Left lung (tissue), 14 donors: ENCODE measurements at places on chromosomes 3 and 15. TPM values are rescaled to one million over a fixed set of nuclear protein-coding genes. Genes with fewer than 3 reads are reported as not detected.

- DNase-seq = no peak
Observed at GRCh38 chr15:100923902-100924301, 4.7 kb downstream of the LRRK1 start.

DNA sequence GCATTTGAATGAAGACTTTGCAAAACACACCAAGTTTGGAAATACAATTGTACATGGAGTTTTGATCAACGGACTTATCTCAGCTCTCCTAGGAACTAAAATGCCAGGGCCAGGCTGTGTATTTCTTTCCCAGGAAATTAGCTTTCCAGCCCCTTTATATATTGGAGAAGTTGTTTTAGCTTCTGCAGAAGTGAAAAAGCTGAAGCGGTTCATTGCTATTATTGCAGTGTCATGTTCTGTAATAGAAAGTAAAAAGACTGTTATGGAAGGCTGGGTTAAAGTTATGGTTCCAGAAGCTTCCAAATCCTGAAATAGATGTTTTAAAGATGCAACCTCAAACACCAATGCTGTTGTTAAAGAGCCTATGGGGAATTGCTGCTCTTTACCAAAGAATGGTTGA, 11.5 kb downstream of the HTD2 start:
- no peak for DNase-seq

- DNase-seq = no peak
Observed at GRCh38 chr3:64318001-64318400, 92.7 kb upstream of the PRICKLE2 start.

- DNase-seq = no peak
Observed at GRCh38 chr15:39304201-39304841, 276.6 kb upstream of the THBS1 start.

- no peak for DNase-seq
Observed at GRCh38 chr3:52398670-52399081, 46.2 kb downstream of the SEMA3G start.

DNA sequence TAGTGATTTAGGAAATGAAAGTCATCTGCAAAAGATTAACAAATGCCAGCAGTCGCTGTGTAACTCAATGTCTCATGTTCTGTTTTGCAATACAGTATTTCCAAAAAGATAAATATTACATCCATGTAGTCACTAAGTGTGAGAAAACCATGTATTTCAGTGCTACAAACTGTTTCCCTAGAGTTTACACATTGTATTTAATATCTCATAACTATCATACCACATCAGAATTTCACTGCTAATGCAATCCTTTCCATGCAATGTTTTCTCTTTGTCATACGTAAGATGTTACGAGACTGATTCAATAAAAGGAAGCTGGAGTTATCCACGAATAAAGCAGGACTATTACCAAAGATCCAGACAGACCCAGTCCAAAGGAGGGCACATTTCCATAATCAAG, 269.4 kb downstream of the GBE1 start:
- no peak for DNase-seq

DNA sequence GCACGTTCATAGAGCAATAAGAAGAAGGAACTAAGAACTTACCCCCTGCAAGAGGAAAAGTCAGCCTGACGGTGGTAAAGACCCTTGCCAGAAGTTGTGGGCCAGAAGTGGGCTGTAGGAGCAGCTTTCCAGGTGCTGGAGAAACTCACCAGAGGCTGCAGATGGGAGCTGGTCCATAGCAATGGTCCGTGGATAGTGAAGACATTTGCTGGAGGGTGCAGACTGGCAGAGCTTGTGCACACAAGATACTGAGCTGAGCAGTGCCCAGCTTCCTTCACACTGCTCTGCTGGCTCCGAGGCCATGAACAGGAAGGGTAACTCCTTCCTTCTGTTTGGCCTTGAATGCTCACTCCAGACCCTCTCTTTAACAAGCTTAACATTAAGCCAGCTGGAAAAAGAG, 149.8 kb upstream of the BNIP2 start:
- DNase-seq = no peak

DNA sequence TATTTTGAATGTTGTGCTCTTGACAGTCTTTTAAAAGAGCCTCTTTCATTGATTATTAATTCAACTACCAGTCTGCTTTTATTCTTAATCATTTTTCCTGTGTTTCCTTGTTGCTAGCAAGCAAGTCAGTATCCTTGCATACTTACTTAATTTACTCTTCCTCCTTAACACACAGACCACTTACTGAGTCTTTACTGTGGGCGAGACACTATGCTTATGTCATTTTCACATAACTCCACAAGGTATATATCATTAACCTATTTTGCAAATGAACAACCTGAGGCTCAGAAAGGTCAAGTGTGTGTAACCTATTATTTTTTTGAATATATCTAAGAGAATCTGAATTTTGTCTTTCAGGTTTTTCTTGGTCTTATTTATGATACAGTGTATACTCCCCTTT, 130.9 kb downstream of the WDR76 start:
- no peak for DNase-seq

DNA sequence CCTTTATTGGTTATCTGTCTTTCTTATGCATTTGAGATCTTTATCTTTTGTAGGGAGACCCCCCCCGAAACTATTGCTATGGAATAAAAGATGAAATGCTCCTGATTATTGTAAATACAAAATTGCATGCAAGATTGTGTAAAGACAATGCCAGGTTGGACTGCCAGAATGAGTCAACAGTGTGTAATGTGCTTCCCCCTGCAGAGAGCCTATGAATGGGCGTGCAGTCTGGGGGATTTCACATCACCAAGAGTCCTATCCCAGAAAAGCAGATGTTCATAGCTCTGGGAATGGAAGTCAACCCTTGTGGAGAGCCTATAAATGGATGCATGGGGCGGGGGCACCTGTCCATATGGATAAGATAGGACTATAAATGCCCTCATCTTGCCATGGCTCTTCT, 584.3 kb downstream of the NSUN3 start:
- no peak for DNase-seq

DNA sequence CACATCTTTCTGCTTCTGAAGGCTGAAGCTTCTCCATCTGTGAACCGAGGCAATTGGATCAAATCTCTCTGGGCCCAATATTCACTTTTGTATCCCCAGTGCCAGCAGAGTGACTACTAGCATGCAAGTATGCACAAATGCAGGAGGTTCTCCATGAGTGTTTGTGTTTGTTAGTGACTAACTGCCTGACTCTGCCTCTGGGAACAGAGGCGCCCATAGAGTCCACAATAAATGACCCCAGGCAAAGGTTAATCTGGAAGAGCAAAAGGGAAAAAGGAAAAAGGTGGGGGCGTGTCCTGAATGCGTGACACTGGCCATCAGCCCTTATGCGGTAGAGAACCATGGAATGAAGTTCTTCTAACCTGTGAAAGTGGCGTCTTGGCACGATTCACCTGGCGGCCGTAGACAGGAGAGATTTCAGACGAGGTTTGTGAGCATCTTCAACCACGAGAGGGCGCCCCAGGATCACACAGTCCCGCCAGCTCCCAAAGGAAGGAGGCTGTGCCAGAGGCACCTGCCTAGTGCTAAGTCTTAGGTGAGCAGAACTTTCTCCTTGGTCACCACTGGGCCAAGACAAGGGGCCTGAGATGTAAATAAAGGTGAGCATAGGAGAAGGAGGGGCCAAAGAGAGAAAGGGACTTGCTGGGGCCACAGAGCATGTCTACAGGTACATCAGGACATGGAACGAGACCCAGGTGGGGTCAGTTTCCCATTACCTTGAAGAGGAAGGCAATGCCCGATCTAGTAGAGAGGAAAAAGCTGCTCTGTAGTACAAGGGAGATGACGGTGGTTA, 44.2 kb downstream of the RBPMS2 start:
- peak; percentile 67 for DNase-seq

GRCh38 chr3:161316006-161316689, 55.2 kb downstream of the SPTSSB start:
- DNase-seq = no peak

The CTXN2 gene
- total RNA-seq = not detected

The ITIH1 gene
- total RNA-seq = not detected
